Ascending aorta (tissue), 2 donors: ENCODE measurements at places on chromosomes 12 and 14. TPM values are rescaled to one million over a fixed set of nuclear protein-coding genes. Genes with fewer than 3 reads are reported as not detected.

- no peaks in the 10 kb centered on the region for H3K27me3 ChIP-seq
- H3K27ac ChIP-seq = no peak overlapping the region
- DNase-seq = no peak
Measured at GRCh38 chr14:94478420-94478819, 2.4 kb upstream of the SERPINA9 start.

DNA sequence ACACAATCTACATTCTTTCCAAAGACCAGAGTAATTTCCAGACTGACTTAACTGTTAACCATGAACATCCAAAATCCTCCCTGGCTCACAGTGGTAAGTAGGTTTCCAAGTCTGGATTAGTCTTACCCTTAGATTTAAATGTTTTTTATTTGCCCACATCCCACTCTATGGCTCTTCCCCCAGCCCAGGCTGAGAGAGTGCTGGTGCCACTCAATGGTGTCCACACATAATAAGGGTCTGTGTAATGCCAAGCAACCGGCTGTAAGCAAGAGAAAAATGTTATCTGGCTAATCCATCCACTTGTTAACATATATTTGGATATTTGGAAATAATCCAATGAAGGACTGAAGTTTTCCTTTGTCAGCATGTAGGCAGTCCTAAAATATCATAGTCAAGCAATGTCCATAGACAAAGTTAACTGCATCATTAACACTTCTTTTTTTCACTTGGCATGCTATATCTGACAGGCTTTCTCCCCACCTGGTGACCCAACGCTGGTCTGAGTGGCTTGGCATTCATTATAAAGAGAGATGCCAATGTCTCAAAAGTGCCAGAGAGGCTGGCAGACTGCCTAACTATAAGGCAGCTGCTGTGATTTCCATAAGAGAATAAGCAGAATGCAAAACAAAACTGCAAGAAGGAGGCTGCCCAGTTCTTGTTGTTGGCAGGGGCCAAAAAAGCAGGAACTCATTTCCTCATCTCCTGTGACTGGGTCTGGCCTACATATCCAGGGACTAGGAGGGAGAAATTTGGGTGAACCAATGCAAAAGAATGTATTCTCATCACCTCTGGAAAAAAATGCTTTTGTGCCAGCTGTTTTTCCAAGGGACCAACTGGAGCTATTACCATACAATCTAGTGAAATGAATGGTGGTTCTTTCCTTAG, 13.9 kb upstream of the HOXC13 start:
- H3K36me3 ChIP-seq = no peaks in the 10 kb centered on the region
- no peak for DNase-seq
- no peak overlapping the region for H3K27ac ChIP-seq
- H3K27me3 ChIP-seq = peaks cover 20% of the 10 kb centered on the region
- no peak overlapping the region for H3K4me3 ChIP-seq

DNA sequence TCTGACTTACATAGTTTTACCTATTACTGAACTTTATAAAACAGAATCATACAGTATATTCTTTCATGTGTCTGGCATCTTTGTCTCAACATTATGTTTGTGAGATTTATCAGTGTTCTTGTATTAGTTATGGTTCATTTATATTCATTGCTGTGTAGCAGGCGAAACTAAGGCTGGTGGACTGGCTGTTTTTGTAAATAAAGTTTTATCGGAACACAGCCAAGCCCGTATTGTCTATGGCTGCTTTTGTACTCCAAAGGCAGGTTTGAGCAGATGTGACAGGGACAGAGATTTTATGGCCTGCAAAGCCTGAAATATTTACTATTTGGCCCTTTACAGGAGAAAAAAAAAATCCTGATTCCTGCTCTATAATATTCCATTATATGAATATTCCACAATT, 405.8 kb upstream of the RGS6 start:
- DNase-seq = no peak
- H3K4me1 ChIP-seq = no peaks in the 10 kb centered on the region
- H3K36me3 ChIP-seq = no peaks in the 10 kb centered on the region

- no peak overlapping the region for H3K4me3 ChIP-seq
- no peaks in the 10 kb centered on the region for H3K27me3 ChIP-seq
- H3K4me1 ChIP-seq = no peaks in the 10 kb centered on the region
- H3K27ac ChIP-seq = no peak overlapping the region
Measured at GRCh38 chr12:131242741-131243496, 289.2 kb downstream of the ADGRD1 start.

TOMM20L gene
- not detected for total RNA-seq

- no peaks in the 10 kb centered on the region for H3K27me3 ChIP-seq
- no peak for DNase-seq
- no peaks in the 10 kb centered on the region for H3K36me3 ChIP-seq
- H3K4me1 ChIP-seq = no peaks in the 10 kb centered on the region
- no peak overlapping the region for H3K27ac ChIP-seq
Measured at GRCh38 chr14:76053572-76054355, 68.2 kb downstream of the IFT43 start.
